ENCODE measurements at places on chromosomes 4 and X.

- peak; percentile 13 for DNase-seq
Observed at GRCh38 chr4:101418055-101418454, 70.7 kb upstream of the PPP3CA start.

DNA sequence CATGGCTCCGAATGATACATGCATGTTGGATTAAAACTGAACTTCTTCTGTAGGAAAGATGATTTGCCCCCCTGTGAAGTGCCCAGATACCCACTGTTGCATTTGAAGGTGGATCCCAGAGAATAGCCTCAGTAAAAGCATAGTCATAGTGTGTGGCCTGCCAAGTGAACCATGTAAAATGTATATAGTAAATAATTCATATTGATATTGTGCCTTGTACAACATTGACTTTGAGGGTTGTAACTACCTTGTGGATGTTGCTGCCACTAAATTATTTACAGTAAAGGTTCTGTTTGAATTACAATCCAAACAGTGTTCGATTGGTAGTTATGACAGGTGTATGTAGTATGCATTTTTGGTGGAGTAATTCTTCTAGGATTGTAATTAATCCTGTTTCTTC is 19.2 kb downstream of the TMEM131L start:
- no peak for DNase-seq

DNA sequence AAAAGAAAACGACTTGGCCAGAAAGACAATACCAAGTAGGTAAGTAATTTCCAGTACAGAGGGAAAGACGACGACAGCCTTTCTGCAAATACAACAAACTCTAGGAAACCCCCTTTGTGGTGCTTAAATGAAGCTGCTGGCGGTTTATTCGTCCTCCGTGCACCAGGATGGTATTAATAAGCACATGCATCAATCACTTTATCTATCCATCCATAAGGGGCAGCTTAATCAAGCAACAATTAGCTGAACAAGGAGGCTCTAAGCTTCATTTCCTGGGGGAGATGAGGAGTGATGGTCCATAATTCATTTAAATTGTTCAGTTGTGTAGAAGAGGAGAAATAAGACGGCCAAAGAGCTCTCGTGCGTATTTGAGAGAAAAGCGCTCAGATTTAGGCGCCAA is 26.2 kb downstream of the IRF2 start:
- DNase-seq: no peak

GRCh38 chr4:94871644-94872305 is 114.0 kb downstream of the BMPR1B start:
- DNase-seq: no peak

DNA sequence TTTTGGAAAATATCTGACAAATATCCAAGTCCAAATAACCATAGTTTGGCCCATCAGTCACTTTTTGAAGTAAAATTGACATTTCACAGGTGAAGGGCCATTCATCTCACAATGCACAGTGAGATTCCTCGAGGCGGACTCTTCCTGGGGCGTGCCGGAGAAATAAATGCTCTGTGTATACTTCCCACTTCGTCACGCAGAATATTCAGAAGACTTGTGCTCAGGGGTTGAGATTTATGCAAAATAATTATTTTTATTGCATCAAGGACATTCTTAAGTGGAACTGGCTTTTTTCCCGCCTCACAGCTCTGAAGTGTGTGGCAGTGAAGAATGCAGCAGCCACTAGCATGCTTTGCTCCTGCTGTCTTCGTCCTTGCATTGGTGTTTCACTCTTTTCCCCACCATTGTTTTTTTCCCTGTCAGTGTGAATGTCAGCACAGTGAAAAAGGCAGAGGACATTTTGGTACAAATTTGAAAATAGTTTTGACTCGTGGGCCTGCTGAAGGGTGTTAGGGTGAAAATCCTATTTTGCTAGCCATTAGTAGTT is 70.6 kb downstream of the FAM193A start:
- no peak for DNase-seq

DNA sequence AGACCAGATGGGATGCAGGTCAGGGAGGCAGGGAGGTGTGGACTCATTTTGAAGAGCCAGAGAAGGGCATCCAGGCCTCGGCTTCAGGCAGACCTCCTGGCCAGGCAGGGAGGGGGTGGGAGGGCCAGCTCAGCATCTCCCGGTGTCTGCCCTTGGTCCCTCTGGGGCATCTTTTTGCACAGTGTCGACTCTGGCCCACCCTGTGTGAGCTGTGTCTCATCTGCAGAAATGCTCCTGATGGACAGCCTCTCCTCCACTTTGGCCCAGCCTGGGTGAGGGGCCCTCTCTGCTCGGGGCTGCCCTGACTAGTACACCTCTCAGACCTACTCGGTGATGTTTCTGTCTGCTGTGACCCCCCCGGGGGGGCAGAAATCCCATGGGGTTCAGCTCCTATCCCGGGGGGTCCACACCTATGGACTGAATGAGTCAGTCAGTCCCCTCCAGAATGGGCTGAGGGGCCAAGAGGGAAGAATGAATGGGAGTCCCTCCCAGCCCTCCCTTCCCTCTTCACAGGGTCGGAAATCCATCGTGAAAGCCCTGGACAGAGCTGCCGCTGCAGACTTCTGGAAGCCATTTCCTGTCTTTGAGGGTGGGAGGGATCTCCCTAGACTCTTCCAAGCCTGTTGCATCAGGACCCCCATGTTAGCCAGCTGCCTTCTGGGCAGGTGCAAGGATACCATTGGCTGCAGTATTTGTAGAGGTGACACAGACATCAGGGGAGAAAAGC is 196.7 kb upstream of the PSAPL1 start:
- peak; percentile 78 for DNase-seq

GRCh38 chrX:2351321-2351720 is 149.5 kb downstream of the DHRSX start:
- no peak for DNase-seq

DNA sequence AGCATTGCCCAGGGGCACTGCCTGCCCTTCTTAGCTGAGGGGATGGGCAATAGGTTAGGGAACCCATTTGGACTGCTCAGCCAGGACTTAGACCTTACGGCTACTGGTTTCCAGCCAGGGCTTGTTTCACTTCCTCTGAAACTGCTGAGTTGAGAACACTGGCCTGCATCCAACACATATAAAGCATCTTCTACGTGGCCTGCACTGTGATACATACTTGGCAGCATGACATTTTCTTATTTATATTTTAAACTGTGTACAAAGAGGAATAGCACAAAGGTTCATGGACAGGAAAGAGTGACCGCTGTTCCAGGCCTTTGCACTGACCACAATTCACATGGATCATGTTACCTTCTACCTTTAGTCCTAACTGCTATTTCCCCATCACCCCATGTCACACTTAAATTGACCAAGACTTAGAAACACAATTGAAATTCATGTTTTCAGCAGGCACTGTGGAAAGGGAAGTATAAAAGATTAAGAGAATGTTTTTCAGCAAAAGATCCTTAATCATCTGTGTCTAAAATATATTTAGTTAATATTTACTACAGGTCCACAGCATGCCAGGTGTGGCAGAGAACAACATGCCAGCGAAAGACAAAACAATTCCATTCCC is 43.7 kb downstream of the NLGN4X start:
- DNase-seq: peak; percentile 12

DNA sequence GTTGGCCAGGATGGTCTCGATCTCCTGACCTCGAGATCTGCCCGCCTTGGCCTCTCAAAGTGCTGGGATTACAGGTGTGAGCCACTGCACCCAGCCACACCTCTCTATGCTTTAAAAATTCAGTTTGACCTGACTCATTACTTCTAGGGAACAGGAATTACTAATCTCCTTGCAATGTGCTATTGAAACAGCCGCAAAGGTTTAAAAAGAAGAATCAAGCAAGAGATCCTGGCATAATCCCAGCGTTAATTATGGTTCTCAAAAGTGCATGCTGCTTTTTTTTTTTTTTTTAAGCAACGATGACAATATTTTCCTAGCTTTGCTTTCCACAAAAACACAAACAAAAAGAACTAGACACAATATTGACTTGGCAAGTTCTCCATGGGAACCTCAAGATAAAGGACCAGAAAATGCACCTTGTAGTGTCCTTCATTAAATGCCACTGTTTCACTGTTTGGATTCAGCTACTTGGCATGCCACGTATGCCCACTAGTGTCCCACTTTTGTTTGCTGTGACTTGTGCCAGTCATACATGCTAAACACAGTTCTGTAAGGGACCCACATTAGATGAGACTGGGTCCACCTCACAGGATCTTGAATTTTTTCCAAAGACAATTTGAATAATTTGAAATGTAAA is 112.6 kb upstream of the PPARGC1A start:
- no peak for DNase-seq

- peak; percentile 70 for DNase-seq
Observed at GRCh38 chr4:95549246-95550114, 707 bp upstream of the UNC5C start.

DNA sequence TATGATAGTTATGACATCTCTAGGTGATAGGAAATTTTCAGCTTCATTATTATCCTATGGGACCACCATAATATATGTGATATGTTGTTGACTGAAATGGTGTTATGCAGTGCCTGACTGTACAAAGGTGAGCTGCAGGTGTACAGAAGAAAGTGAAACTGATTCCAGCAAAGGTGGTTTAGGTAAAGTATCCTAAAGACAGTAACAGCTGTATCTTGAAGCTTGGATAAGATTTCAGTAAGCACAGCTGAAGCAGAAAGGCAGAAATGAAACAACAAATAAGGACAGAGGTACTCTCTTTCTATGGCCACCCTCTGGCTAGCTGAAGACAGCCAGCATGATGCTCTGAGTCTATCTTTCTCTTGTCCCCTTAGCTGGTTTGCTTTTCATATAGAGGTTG is 30.0 kb upstream of the PGK1 start:
- DNase-seq: no peak

DNA sequence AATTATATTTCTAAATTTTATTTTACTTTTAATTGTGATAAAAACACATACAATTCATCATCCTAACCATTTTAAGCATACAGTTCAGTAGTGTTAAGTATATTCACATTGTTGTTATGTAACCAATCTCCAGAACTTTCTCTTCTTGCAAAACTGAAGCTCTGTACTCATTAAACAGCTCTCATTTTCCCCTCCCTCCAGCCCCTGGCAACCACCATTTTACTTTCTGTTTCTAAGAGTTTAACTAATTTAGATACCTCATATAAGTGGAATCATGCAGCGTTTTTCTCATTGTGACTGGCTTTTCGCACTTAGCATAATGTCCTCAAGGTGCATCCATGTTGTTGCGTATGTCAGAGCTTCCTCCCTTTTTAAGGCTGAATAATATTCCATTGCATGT is 46.7 kb upstream of the NDP start:
- no peak for DNase-seq

- DNase-seq: no peak
Observed at GRCh38 chrX:101203761-101204351, 15.7 kb upstream of the DRP2 start.

DNA sequence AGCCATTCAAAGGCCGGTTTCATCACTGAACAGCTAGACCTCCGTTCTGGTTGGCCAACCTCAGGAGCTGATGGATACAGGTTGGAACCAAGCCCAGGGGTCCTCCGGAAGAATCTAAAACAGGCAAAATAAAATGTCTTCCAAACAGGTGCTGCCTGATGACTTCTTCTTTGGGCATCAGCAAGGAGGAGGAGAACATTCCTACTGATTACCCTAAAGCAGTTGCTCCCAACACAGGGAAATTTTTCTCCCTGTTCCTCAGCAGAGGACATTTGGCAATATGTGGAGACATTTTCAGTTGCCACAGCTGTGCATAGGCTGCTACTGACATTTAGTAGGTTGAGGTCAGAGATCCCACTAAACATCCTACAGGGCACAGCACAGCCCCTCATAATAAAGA is 319.3 kb upstream of the PPARGC1A start:
- DNase-seq: peak; percentile 9

DNA sequence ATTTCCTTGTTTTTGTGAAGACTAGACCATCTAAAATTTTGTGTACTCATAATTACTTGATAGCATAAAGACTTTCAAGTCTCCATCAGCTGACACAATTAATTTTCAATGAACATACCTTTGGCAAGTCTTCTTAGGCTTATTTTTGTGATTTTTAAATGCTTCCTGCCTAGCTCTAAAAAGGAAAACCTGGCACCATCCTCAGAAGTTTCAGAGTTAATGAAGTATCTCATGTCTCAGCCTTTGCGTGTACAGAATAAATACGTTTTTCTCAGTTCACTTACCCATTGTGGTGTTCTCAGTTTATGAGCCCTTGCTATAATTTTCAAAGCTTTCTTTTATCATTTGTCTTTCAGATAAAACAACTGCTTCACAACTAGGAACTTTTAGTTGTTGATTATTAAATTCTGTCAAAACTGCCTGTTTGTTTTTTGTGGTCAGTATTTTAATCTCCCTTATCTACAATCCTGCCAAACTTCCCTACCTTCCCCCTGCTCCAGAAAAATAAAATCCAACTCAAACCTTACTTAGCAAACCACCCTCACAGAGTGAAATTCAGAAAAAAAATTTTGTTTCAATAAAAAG is 21.6 kb downstream of the ADD1 start:
- no peak for DNase-seq

- DNase-seq: no peak
Observed at GRCh38 chrX:19571711-19572110, 56.4 kb upstream of the MAP3K15 start.

DNA sequence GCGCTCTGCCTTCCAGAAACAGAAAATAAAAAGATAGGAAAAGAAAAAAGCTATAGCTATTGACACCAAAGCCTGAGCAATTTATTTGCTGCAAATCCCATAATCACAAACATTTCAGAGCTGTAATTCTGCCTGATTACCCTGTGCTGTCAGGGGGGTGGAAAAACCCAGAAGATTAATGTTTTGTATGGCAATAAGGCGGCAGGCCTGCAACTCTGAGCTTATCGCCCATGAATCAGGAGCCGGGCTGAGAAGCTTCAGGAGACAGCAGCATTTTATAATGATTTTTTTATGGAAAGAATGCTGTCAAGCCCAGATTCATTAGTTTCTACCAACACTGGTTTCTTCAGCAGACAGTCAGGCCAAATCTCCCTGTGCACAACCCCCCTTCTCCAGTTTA is 82.6 kb upstream of the TMEM164 start:
- no peak for DNase-seq

DNA sequence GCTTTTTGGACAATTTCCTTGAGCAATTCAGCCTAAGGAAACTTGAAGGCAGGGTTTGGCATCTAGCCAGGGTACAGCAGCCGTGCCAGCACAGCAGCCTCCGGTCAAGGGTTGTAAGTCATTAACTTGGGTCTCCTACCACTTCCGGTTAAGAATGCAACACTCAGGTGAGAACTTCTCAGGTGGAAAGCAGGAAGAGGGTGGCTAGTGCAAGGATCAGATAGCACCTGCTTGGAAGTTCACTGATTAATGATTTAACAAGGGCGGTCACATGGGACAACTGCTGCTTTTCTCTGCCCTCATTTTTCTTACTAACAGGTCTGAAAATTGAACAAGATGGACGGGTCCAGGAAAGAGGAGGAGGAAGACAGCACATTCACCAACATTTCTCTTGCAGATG is 30.1 kb upstream of the SCOC start:
- DNase-seq: peak; percentile 9

- DNase-seq: peak; percentile 90
Observed at GRCh38 chr4:183746305-183747229, 87.5 kb downstream of the TRAPPC11 start.

DNA sequence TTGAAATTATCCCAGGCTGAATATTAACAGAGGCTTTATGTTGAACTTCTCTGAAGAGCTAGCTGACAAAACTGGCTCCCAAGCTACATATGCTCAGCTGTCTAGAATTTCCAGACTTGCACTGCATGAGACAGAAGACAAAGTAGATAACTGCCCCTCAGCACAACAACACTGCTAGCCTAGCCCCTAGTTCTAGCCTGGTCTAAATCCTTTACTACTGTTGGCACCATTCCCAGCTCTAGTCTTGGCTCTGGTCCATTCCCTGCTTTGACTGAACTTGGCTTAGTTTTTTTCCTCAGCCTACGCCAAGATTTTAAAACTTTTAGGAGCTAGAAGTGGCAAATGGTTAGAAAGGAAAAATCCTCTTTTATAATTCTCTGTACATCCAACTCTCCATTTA is 7.6 kb upstream of the OPHN1 start:
- DNase-seq: peak; percentile 94

GRCh38 chr4:152831416-152831815 is 51.7 kb downstream of the ARFIP1 start:
- DNase-seq: no peak
